ENCODE measurements at places on chromosomes 1 and 21.

DNA sequence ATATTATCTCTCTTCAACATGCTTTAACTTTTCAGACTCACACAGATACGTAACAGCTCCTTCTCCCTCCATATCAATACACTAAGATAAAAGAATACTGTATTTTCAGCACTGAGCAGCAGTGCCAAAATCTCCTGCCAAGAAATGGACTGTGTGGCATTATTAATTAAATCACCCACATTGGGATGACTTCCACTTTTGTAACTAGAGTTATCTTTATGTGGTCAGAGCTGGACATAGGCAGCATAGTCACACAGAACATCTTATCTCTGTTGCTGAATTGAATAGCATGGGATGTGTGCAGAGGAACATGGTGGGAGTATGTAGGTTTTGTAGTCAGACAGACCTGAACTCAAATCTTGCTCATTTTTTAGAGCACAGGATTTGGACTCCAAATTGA lies 41.4 kb upstream of the CACYBP start:
- peak; percentile 75 for DNase-seq

GRCh38 chr1:240341365-240342250 lies 249.9 kb downstream of the FMN2 start:
- DNase-seq = no peak

DNA sequence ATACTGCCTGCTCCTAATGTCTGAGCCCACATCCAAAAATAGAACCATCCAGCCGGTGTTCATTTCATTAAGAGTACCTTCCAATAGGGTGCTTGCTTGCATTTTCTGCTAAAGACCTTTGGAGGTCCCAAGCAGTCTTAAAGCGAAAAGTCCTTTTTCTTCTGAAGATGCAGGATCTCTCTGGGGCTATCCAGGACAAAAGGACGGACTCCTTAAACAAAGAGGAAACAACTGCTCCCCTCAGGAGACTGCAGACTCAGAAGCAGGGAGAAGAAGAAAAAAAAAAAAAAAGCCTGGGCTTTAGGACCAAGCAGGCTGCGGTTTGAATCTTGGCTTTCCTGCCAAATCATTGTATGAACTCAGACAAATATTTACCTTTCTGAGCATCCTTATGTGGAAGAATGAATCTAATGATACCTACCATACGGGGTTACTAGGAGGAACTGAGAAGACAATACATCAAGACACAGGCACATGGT lies 204.0 kb downstream of the PLPP3 start:
- DNase-seq = no peak

- peak; percentile 61 for DNase-seq
Measured at GRCh38 chr1:207752456-207752998, 673 bp downstream of the CD46 start.

DNA sequence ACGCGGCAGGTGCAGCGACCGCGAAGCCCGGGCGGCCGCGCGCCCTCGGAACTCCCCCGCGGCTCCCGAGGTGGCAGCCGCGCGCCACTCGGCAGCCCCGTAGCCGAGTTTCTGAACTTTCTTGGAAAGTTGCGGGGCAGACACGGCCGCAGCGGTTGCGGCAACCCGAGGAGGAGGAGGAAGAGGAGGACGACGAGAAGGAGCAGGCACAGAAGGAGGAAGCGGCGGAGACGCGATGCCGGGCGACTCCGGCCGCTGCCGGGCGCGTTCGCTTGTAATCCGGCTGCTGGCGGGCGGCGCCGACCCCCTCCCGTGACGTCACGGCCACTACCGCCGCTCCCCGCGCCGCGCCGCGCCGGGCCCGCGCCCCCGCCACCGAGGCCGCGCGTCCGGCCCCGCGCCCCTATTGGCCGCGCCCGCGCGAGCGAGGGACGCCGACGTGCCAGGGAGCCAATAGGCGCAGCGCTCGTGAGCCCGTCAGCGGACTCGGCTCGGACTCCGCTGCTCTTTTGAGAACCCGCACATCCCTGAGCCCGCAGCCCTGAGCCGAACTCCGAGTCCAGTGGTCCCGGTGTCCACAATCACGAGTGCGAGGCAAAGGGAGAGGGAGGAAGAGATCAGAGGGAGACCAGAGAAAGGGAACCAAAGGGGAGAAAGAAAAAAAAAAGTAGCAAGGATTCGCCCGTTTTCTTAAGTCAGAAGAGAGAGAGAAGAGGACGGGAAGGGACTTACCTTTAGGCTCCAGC lies 736 bp upstream of the BARHL2 start:
- peak; percentile 51 for DNase-seq

DNA sequence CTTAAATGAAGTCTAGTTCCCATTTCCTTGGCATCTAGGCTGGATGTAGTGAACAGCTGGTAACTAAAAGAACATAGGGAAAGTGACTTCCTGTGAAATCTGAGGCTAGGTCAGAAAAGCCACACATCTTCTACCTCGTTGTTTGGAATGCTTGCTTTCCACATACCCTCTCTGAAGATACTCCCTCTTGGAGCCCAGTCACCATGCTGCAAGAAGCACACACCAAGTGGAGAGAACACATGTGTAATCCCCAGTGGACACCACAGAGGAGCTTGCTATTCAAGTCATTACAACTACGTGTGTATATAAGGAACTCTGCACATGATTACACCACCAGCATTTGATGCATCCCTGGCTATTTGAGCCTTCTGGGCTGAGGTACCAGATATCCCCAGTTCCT lies 125.9 kb downstream of the RGS21 start:
- DNase-seq = no peak
